Fibroblast of villous mesenchyme (primary cell): ENCODE measurements at places on chromosomes 1 and 21. TPM values are rescaled to one million over a fixed set of nuclear protein-coding genes. Genes with fewer than 3 reads are reported as not detected.

SEC16B gene
- 1.3 and 1.6 TPM in 2 replicates for total RNA-seq

PBX1 gene
- total RNA-seq, result 62.8 and 67.4 TPM in 2 replicates

LY9 gene
- under 0.01 TPM in 1 of 2 replicates, not detected in the other for total RNA-seq

IL24 gene
- total RNA-seq, result 0.86 and 2.6 TPM in 2 replicates

CHIA gene
- total RNA-seq, result not detected in 2 replicates

CYP4A22 gene
- not detected in 2 replicates for total RNA-seq

CIART gene
- total RNA-seq, result 6.5 and 8.1 TPM in 2 replicates

HSD11B1 gene
- total RNA-seq, result 1.9 and 21.6 TPM in 2 replicates

USH2A gene
- total RNA-seq, result under 0.01 TPM in 2 replicates

KRTAP10-10 gene
- not detected in 2 replicates for total RNA-seq

SIK1 gene
- total RNA-seq, result 0.86 and 5.2 TPM in 2 replicates

C1orf226 gene
- under 0.01 and 0.86 TPM in 2 replicates for total RNA-seq

TCHH gene
- under 0.01 TPM in 1 of 2 replicates, not detected in the other for total RNA-seq

ECM1 gene
- 20.3 and 24.5 TPM in 2 replicates for total RNA-seq

NBL1 gene
- total RNA-seq, result 61.3 and 90.5 TPM in 2 replicates

OR6N1 gene
- not detected in 2 replicates for total RNA-seq

SNX7 gene
- total RNA-seq, result 51.2 and 52.7 TPM in 2 replicates

MRPL20 gene
- total RNA-seq, result 85.5 and 96.6 TPM in 2 replicates

PDZK1 gene
- under 0.01 and 0.32 TPM in 2 replicates for total RNA-seq

OR2T11 gene
- not detected in 2 replicates for total RNA-seq

HHIPL2 gene
- total RNA-seq, result not detected in 2 replicates

REN gene
- 4.3 and 8.7 TPM in 2 replicates for total RNA-seq

C2CD2 gene
- 22.2 and 25.0 TPM in 2 replicates for total RNA-seq

ANGPTL1 gene
- 2.6 and 4.3 TPM in 2 replicates for total RNA-seq

MPL gene
- not detected in 2 replicates for total RNA-seq

UTS2 gene
- not detected in 2 replicates for total RNA-seq

TMPRSS15 gene
- total RNA-seq, result not detected in 2 replicates

GPR25 gene
- total RNA-seq, result not detected in 2 replicates
